ENCODE measurements at places on chromosomes 7 and 10.

GRCh38 chr7:149334219-149334618 lies 72.2 kb downstream of the ZNF783 start:
- DNase-seq, result no peak

- DNase-seq, result peak; percentile 11
Measured at GRCh38 chr7:70694434-70694970, 437.4 kb upstream of the GALNT17 start.

GRCh38 chr7:20399521-20399920 lies 68.8 kb downstream of the ITGB8 start:
- DNase-seq, result no peak

- DNase-seq, result no peak
Measured at GRCh38 chr10:100749309-100750217, 4.2 kb downstream of the PAX2 start.

GRCh38 chr10:71817831-71818655 lies 33.0 kb downstream of the PSAP start:
- no peak for DNase-seq

GRCh38 chr7:151460474-151460855 lies 20.5 kb upstream of the CRYGN start:
- DNase-seq, result no peak

- no peak for DNase-seq
Measured at GRCh38 chr10:86242761-86243160, 123.8 kb downstream of the GRID1 start.

GRCh38 chr7:11203683-11204082 lies 230.0 kb downstream of the PHF14 start:
- no peak for DNase-seq

- DNase-seq, result no peak
Measured at GRCh38 chr10:110346914-110347313, 42.2 kb upstream of the SMNDC1 start.

DNA sequence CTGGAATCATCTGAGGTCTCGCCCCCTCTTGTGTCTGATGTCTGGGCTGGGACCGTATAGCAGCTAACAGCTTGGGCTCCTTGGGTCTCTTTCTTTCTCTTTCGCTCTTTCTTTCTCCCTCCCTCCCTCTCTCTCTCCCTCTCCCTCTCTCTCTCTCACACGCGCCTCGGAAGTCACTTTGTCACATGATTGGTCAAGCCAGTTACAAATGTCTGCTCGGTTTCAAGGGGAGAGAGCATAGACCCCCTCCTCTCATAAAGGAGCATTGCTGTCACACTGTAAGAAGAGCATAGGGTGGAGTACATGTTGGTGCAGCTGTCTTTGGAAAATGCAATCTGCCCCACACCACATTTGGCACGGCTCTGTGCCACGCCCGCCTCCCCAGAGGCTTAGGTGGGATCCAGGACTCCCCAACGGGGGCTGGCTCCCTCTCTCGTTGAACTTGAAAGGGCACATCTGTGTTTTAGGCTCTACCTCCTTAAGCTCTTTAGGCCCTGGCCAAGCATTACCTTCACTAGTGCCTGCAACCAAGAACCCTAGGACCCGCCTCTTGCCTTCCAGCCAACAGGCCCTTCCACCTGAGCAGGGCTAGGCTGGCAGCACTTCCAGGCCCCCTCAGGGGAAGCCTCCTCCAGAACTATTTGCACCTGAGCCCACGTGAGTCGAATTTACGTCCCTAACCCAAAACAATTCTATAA lies 61.9 kb upstream of the CACUL1 start:
- no peak for DNase-seq

DNA sequence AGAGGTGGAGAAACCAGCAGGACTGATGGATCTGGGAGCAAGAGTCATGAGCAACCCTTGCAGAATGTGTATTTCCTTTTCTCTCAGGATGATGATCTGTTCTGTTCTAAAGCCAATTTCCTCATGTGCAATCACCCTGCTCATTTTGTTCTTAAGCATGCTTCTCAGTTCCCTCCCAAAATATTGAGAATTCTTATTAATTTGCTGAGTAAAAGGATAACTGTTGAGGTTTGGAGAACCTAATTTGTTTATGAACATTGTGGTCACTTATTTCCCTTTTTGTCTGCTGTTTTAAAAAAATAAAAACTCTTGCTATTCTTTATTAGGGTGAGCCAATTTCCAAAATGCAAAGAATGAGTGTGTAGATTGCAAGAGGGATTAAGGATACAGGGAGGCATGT lies 106.8 kb downstream of the APBB1IP start:
- no peak for DNase-seq

- DNase-seq, result no peak
Measured at GRCh38 chr10:3568983-3569382, 216.0 kb downstream of the KLF6 start.

- DNase-seq, result no peak
Measured at GRCh38 chr10:30749385-30749784, 119.8 kb upstream of the LYZL2 start.

DNA sequence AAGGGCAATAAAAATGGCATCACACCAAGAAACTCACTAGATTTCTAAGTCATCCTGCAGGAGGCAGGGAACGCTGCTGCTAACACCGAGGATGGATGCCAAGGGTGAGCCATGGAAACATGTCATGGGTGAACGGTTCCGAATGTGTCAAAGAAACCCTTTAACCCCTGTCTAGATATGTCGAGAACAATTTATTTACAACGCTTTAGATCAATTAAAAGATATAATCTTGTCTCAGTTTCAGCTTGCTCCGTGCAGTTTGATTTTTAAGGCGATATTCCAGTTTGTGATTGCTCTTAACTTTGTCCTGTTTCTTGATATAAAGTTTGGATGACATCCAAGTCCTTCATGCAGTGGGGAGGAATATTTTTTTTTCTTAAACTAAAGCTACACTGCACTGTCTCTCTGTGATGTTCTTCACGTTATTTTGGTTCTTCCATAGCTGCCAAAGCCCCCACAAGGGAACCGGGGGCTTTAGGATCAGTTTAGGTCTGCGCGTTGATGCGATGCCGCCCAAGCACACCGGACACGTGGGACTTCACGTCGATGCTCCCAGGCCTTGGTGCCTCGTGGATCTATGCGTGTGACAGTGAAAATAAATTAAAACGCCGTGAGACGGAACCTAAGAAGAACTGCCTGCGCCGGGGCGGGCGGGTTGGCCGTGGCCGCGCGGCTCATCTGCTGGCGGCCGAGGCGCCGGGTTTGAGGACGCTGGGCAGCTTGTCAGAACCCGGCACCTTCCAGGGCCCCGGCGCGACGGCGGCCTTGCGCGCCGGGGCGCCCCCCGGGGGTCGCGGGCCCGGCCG lies 220.3 kb downstream of the PHTF2 start:
- no peak for DNase-seq

DNA sequence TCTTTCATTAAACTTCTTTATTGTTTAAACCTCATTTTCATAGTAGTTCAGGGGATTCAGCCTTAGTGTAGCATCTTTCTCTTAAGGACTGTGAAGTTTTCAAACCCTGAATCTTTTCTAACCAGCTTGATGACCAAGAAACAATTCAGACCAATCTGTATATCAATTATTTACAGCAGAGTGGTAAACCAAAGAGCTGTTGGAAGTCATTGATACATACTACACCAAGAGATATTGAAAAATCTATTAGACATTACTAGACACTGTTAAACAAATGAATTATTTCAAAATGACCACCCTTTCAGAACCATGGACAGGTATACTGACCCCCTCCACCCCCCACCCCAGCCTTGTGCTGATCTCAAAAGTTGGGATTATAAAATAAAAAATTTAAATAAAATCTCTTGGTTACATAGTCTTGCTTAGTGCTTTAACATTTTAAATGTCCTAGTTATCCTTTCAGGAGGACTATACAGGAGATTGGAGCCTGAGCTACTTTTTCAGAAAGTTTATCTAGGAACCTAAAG lies 143.9 kb upstream of the LSM8 start:
- DNase-seq, result no peak

GRCh38 chr10:96208271-96208670 lies 63.1 kb downstream of the BLNK start:
- no peak for DNase-seq

DNA sequence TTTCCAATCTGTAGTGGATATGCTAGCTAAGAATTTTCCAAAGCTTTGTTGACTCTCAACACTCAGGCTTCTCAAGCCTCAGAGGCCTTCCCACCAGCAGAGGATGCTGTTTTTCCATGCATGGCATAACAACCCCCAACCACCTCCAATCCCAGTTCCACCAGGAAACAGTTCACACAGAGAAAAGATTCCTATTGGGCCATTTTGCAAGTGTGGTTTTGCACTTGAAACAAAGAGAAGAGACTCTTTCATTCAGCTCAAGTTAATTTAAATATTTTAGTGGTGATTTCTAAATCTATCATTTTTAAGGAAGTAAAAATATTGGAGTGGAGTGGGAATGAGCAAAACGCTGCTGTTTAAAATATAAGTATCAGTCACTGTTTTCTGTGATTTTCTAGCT lies 105.6 kb upstream of the COL1A2 start:
- no peak for DNase-seq

DNA sequence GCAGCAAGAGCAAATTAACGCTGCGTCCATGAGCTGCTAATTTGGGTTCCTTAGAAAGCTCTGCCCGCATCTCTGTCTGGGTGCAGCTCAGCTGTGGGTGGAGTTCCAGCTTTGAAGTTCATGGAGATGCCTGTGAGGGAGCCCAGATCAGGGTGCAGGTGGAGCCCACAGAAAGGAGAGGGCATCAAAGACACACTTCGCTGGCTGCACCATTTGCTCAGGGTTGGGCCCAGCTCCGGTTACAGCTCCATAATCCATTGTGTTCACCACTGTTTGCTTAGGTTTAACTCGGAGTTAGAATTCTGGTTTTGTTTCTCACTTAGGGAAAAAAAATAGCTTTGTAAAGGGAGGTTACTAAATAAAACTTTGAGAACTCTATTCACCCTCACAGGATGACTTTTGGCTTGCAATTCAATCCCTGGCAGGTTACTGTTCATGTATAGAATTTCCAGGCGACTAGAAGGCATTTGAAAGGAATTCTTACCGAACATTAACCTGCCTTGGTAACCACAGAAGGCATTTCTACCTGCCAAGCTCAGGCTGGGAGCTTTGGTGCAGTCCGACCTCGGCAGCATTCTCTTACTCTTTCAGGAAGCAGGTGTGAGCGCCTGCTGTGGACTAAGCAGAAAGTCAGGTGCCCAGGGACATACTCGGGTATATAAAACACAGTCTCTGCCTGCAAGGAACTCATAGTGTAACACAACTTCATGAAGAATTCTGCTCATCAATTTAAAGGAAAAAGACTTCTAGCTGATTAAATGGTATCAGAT lies 179.5 kb upstream of the RNF32 start:
- no peak for DNase-seq

- DNase-seq, result no peak
Measured at GRCh38 chr10:123227706-123228105, 73.5 kb downstream of the BUB3 start.

DNA sequence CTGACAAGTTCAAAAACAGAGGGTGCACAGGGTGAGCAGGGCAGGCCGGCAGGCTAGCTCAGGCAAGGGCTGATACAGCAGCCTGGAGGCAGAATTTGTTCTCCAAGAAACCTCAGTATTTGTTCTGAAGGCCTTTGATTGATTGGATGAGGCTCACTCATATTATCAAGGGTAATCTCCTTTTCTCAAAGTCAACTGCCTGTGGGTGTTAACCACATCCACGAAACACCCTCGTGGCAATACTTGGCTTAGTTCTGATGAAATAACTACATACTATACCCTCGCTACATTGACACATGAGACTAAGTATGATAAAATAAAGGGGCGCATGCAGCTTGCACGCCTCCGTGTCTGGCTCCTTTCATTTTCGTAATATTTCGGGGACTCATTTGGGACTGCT lies 4.4 kb upstream of the PPP2R2D start:
- no peak for DNase-seq

- DNase-seq, result no peak
Measured at GRCh38 chr10:133411523-133412380, 12.7 kb downstream of the SPRN start.

DNA sequence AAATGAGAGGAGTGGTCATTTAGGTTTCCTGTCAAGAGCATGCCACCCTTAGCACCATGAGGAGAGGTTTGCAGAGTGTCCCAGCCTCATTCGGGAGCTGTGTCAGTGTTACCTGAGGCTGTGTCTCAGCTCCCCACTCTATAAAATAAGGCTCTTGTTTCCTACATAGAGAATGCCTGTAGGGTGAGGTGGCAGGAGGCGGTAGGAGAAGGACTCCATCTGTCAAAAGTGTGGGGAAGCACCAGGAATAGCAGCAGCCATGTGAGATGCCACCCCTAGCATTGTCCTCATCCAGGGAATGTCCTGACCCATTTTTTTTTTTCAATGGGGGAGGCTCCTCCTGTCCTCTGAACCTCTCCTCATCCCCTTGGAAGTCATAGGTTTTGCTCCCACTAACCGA lies 451.2 kb downstream of the PLXNA4 start:
- no peak for DNase-seq

DNA sequence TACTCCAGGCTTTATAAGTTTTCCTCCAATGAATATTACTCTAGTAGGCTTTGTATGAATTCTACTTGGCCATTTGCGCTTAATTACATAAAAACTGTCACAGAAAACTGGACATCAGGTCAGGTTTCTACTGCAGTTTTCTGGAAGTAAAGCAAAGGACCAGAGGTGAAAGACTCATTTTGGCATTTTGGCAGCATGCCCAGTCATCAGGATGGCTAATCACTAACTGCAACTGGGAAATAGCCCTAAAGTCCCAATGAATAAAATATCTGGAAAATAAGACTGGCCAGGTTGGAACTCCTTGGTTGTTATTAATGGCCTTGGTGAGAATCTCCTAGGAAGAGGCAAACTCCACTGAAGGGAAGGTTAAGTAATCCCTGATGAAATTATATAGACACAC lies 75.5 kb downstream of the COPG2 start:
- no peak for DNase-seq

GRCh38 chr7:1330801-1331425 lies 98.2 kb downstream of the UNCX start:
- no peak for DNase-seq

DNA sequence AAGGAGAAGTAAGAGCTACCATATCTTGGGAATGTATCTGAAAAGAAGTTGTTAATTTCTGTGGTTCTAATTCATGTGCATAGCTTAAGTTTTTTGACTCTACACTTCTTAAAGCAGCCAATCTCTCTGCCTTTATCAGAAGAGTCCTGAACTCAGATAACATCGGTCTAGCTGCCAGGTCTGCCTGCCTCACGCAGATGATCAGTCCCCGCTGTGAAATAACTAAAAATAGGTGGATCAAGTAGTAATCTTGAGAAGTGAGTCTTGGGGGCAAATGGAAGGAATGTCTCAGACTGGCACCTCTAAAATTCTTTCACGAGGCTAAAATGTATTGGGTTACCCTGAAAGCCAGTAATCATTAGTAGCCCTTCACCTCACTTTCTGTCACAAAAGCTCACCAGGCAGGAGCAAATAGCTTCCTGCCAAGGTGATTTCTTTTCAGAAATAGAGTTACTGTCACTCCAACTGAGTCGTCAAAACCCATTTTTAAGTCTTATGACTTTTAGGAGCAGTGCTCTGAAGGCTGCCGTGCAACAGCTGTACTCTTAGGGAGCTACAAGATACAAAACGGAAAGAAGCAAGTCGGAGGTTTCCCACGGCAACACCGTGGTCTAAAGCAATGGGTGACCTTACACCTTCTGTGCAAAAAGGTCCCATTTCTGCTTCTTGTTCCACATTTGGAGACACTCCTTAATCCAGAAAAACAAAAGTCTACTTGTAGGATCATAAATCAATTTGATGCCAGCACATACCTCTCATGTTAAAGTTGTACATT lies 85.2 kb downstream of the ABCB5 start:
- DNase-seq, result no peak

GRCh38 chr10:25831080-25831479 lies 102.9 kb upstream of the MYO3A start:
- DNase-seq, result no peak

- no peak for DNase-seq
Measured at GRCh38 chr7:155594961-155595366, 48.6 kb upstream of the CNPY1 start.

- DNase-seq, result no peak
Measured at GRCh38 chr10:57864765-57865680, 402.7 kb downstream of the IPMK start.

Data from T-helper 17 cell (primary cell).